ENCODE measurements at places on chromosomes 2 and 18.

- no peak overlapping the region for H3K4me3 ChIP-seq
- H3K36me3 ChIP-seq = no peaks in the 10 kb centered on the region
- no peak overlapping the region for H3K27ac ChIP-seq
- no peaks in the 10 kb centered on the region for H3K4me1 ChIP-seq
Observed at GRCh38 chr2:190235551-190236075, 84.0 kb downstream of the HIBCH start.

GRCh38 chr2:103789381-103790095 is 1027.7 kb downstream of the TMEM182 start:
- peaks cover 22% of the 10 kb centered on the region for H3K27me3 ChIP-seq
- no peaks in the 10 kb centered on the region for H3K4me1 ChIP-seq
- H3K36me3 ChIP-seq = no peaks in the 10 kb centered on the region
- H3K27ac ChIP-seq = no peak overlapping the region

DNA sequence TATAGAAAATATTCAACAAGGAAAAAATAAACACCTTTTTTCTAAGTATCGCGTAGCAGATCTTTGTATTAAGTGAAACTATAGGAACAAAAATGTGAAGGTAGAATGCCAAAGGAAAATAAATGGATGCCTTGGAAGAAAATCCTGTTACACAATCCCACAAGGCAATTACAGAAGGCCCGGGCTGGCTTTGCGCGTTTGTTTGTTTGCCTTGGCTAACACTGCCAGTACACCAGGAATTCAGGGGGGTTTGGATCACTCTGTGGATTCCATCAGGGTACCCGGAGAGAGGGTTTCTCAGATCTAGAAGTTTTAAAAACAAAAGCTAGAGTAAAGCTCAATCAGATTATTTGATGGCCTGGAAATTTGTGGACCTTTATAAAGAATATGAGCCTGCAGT is 478.3 kb downstream of the FBXO15 start:
- H3K4me1 ChIP-seq = no peaks in the 10 kb centered on the region
- H3K4me3 ChIP-seq = no peak overlapping the region
- no peak overlapping the region for H3K27ac ChIP-seq
- H3K36me3 ChIP-seq = no peaks in the 10 kb centered on the region
- no peak for DNase-seq

DNA sequence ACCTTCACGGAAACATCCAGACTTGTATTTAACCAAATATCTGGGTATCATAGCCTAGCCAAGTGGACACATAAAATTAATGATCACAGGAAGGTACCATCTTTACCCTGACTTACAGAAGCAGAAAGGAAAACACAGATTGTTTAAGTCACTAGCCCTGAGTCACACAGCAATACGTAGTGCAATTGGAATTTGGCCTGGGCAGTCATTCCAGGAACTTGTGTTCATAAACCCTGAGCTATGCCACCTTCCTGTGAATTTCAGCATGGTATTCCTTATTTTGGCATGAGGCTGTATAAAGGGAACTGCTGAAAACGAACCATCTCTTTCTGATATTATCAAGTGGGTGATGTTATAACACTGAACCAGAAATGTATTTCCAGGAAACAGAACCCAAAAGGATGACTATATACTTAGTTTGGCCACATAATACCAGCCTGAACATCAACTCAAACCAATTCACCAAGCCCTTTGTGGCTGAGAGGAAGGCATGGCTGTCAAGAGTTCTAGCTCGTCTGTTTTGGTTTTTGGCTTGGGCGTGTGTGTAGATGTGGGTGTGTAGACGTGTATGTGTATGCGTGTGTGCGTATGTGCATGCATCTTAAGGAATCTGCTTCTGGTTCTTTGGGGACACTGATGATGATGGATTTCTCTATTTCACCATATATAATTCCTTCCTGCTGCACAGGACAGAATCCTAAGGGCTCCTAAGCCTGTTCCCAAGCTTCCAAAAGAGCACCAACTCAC is 533.4 kb upstream of the ID2 start:
- H3K27ac ChIP-seq = no peak overlapping the region
- H3K4me3 ChIP-seq = no peak overlapping the region
- no peaks in the 10 kb centered on the region for H3K27me3 ChIP-seq

DNA sequence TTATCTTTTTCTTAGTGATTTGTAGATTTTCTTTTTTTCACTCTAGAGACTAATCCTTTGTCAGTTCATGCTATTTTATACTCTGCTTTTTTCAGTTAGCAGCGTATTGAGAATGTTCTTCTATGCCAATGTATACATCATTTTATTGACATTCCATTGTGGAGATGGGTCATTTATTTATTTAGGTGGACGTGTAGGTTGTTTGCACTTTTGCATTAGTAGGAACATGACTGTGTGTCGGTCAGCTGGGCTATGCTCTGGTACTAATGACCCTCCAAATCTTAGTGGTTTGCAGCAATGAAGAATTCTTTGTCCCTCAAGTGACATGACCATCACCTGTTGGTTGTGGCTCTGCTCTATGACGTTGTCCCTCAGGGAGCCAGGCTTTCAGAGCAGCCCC is 33.6 kb downstream of the HPCAL1 start:
- no peak for DNase-seq
- H3K4me1 ChIP-seq = peaks cover 4% of the 10 kb centered on the region
- H3K27me3 ChIP-seq = no peaks in the 10 kb centered on the region
- H3K4me3 ChIP-seq = no peak overlapping the region

DNA sequence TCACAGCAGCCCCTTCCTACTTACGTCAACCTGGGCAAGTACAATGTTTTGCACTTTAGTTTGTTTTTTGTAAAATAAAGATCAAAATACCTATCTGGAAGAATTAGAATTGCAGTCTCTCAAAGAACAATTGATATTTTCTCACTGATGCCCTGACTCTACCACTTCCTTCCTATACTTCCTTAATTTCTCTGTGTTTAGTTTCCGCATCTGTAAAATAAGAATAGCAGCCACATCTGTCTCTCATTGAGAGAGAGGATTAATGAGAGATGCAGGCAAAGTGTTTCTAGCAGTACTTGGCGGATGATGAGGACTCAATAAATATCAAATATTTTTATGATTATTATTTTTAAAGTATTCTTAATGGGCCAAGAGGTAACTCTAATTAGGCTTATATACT is 122.6 kb upstream of the PIEZO2 start:
- no peaks in the 10 kb centered on the region for H3K4me1 ChIP-seq
- H3K4me3 ChIP-seq = no peak overlapping the region
- H3K36me3 ChIP-seq = no peaks in the 10 kb centered on the region
- no peak overlapping the region for H3K27ac ChIP-seq

DNA sequence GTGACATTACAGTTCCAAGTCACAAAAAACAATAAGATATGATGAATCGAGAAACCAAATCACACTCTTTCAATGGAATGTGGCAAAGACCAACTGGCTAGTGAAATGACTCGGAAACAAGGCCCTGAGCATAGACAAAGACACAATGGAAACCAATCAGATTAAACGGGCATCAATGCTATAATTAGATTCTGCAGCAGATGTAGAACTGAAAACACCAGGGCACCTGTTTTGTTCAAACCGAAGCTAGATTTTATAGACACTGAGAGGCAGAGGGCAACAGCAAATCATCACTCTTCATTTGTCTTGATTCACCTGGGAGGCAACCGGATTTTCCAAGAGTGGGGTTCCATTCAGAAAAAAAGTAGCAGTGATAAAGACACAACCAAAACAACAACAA is 92.8 kb upstream of the BARD1 start:
- H3K27ac ChIP-seq = no peak overlapping the region
- H3K36me3 ChIP-seq = no peaks in the 10 kb centered on the region
- no peak for DNase-seq

- no peaks in the 10 kb centered on the region for H3K36me3 ChIP-seq
- DNase-seq = peak; percentile 11
- H3K4me3 ChIP-seq = no peak overlapping the region
- H3K27ac ChIP-seq = no peak overlapping the region
- no peaks in the 10 kb centered on the region for H3K4me1 ChIP-seq
Observed at GRCh38 chr18:25561918-25562317, 210.0 kb upstream of the ZNF521 start.

- no peaks in the 10 kb centered on the region for H3K36me3 ChIP-seq
- DNase-seq = no peak
- no peak overlapping the region for H3K4me3 ChIP-seq
- no peaks in the 10 kb centered on the region for H3K27me3 ChIP-seq
- no peak overlapping the region for H3K27ac ChIP-seq
Observed at GRCh38 chr2:8253781-8254180, 428.1 kb upstream of the ID2 start.

- DNase-seq = no peak
- H3K4me1 ChIP-seq = no peaks in the 10 kb centered on the region
- no peak overlapping the region for H3K27ac ChIP-seq
- H3K27me3 ChIP-seq = no peaks in the 10 kb centered on the region
- no peaks in the 10 kb centered on the region for H3K36me3 ChIP-seq
Observed at GRCh38 chr2:67790622-67791021, 272.2 kb downstream of the C1D start.

GRCh38 chr2:223819891-223820290 is 17.5 kb downstream of the AP1S3 start:
- no peak overlapping the region for H3K4me3 ChIP-seq
- no peak overlapping the region for H3K27ac ChIP-seq

DNA sequence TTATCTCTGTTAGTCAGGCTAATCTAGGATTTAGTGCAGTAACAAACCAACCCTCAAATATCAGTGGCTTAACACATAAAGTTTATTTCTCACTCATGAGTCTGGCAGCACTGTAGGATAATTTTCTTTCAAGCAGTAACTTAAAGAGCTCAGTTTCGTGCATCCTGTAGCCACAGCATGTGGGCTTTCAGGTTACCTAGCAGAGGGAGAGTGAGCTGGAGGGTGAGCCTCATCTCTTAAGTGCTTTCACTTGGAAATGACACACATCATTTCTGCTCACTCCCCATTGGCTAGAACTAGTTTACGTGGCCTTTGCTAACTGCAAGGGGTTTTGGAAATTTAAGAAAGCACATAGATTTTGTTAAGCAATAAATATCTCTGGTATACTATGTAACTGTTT is 96.9 kb downstream of the KCNS3 start:
- H3K4me3 ChIP-seq = no peak overlapping the region
- no peak overlapping the region for H3K27ac ChIP-seq
- DNase-seq = no peak
- no peaks in the 10 kb centered on the region for H3K36me3 ChIP-seq
- no peaks in the 10 kb centered on the region for H3K27me3 ChIP-seq

- no peak for DNase-seq
- H3K27me3 ChIP-seq = no peaks in the 10 kb centered on the region
- no peaks in the 10 kb centered on the region for H3K36me3 ChIP-seq
- H3K4me3 ChIP-seq = no peak overlapping the region
- no peak overlapping the region for H3K27ac ChIP-seq
Observed at GRCh38 chr2:240947607-240948006, 41.5 kb downstream of the CROCC2 start.

DNA sequence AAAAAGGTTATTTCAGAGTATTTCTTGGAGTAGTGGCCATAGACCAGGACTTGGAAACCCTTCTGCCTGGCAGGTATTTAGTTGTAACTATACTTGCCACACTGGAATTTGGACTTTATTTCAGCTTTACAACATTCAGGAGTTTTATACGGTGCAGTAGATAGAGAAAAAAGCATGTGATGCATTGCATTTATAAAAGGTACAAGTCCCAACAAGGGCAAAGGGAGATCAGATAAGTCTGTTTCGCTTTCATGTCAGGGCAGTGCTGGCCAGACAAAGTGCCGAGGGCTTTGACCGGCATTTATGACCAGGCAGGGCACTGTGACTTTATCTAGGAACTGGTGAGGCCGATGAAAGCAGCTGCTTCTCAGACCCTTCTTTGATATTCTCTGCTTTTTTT is 145.4 kb downstream of the RTN4 start:
- H3K27me3 ChIP-seq = peaks cover 2% of the 10 kb centered on the region
- no peak overlapping the region for H3K27ac ChIP-seq
- H3K4me3 ChIP-seq = no peak overlapping the region
- no peak for DNase-seq
- H3K4me1 ChIP-seq = no peaks in the 10 kb centered on the region

All from iPS DF 6.9 (cell line).